ENCODE measurements at places on chromosomes 1 and 21.
A peak's percentile ranks its signal among the peaks of the same experiment; 100 is the strongest.

DNA sequence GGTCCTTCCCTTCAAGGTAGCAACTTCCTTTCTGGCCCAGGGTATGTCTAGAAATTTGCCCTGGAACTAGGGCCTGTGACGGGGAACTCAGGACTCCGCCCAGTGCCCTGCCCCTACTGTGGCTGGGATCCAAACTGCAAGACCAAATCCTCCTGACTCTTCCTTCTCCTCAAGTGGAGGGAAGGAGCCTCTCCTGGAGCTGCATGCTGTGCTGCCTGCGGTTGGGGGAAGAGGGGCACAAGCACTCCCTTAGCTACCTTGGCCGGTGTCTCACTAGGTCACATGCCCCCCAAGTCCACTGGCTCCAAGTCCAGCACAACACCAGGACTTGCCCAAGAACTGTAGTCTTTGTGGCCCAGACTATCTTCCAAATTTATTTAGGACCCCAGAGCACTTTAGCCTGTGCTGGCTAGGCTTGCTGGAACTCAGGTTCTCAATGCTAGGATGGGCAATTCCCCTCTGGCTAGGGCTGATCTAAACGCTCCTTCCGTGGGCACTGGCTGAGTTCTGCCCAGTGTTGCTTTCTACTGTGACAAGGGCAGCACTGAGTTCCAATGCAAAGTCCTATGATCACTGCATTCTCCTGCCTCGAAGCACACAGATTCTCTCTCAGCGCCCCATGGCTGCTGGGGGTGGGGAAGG, 12.2 kb downstream of the ADSS2 start:
- DNase-seq, result no peak

DNA sequence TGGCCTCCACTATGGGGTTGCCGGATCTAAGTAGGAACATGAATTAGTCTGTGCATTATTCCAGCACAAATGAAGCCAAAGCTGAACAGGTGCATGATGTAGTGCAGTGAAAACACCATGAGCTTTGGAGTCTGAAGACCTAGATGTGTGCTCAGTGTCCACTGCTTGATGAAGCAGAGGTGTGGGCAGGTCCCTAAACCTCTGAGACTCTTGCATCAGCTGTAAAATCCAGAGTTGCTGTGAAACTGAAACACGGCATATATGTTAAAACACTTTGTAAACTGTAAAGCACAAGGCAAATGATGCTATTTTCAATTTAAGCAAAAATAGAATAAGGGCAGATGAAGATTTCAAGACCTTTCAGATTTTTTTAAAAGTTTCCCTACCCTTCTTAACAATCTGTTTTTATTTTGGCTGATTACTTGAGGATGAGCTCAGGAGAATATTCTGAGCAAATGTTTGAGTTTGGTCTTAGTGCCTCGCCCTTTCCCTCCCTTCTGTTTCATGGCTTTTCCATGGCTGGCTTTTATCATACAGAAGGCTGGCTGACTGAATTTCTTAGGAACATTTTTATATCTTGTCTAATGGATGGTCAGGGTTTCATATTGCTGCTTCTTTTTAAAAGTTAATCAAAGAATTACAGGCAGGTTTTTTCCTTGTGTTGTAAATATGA, 221.8 kb downstream of the NTNG1 start:
- DNase-seq, result no peak

- DNase-seq, result no peak
These were observed 488.0 kb downstream of the LMO4 start for GRCh38 chr1:87816646-87817045.

GRCh38 chr1:90354704-90355103, 359.8 kb downstream of the ZNF326 start:
- no peak for DNase-seq

DNA sequence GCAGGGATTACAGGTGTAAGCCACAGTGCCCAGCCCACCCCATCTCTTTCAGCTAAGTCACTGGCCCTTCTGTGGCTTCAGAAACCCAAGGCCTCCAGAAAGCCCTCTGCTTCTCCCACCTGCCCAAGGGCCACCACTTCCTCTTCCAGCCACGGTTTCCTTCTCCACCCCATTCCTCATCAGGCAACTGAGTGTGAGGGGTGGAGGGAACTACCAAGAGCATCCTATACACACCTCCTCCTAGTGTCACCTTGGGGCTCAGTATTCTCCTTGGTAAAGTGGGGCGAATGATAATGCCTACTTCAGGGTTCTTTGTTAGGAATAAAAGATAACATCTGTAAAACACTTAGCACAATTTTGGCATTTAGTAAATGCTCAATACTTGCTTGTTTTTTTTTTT, 30.0 kb downstream of the KNCN start:
- no peak for DNase-seq

DNA sequence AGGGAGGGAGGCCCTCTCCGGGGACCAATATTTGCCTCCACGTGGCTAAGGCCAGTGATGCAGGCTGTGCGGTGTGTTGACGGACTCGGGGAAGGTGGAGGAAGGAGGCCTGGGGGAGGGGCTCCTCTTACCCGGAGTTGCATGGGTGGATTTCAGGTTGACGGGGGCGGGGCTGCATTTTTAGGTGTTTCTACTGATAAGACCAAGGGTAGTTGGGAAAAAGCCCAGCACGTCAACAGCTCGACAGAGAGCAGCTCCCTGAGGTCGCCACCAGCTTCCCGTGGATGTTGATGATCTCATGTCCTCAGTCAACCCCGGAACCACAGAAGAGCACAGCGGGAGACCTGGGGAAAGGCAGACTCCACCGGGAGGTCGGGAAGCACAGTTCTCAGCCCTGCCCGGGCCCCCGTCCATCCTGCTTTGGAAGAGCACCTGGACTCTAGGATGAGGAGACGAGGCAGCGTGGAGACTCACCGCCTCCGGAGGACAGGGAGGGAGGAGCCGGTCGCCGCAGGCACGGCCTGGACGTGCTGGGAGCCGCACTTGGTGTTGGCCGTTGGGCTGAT, 32.9 kb upstream of the COL6A1 start:
- no peak for DNase-seq

- no peak for DNase-seq
These were observed 13.2 kb upstream of the QSOX1 start for GRCh38 chr1:180141381-180141934.

DNA sequence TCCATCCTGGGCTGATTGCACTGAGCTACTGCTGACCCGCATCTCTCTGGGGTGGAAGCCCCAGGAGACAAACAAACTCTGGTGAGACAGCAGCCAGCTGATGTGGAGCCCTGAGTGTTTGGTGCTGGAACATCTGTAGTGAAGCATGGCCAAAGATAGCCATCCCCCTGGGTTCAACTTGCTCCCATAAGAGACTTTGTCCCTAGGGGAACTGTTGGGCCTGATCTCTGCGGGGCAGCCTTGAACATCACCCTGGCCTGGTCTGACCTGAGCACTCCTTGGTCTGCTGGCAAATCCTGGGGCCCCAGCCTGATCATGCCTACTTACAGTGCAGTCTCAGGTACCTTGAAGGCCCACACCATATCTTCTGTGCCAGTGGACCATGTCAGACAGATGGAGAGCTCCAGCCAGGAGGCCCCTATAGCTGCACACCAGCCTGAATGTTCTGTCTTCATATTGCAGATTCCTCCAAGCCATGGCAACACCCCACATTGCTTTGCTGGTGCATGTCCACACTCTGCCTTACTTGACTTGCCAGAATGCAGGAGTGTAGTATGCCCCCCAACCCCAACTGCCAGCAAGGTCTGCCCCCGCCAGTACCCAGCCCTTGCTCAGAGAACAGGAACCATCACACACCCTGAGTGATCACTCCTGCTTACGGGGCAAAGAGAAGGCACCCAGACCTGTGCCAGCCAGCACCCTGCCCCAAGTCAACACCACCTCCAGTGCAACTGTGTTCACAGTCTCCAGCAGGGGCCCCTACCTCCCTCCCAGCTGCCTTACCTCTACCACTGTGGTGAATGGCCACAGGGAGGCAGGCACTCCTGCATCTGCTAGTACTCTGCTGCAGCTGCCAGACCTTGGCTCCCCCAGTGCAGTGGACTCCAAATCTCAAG, 690.5 kb upstream of the NR5A2 start:
- DNase-seq, result no peak

- peak; percentile 64 for DNase-seq
These were observed 1.3 kb downstream of the GNG12 start for GRCh38 chr1:67831850-67832513.

DNA sequence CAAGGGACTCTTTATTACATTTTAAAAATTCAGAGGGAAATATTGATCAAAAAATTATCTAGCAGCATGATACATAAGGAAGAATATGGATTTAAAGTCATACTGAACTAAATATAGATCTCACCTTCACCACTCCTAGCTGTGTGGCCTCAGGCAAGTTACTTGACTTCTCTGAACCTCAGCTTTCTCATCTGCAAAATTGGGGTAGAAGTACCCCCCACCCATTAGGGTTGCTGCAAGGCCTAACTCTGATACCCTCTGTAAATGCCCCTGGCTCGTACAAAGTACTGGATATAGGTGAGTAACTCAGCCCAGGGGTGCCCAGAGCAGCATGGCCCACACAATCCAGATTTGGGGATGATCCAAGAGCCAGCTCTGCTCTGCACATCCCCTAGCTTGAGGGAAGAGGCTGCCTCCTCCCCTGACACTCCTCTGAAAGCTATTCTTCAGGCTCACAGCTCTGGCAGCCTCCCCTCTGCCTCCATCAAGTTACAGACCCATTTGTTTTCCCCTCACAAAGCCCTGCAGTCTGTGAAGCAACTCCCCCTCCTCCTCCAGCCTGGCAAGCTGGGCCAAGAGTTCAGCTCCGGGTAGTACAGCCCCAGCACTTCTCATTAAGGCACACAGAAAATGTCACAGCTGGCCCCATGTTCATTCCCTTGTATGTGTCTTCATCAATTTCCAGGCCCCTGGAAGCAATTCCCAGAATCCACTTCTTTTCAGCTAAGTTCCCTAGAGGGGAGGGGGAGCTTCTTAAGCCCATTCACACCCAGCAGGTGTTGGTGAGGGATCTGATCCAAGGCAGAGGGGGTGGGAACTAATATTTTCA, 143.7 kb downstream of the PLPP3 start:
- peak; percentile 51 for DNase-seq

GRCh38 chr1:82225421-82226185, 424.9 kb downstream of the ADGRL2 start:
- no peak for DNase-seq

DNA sequence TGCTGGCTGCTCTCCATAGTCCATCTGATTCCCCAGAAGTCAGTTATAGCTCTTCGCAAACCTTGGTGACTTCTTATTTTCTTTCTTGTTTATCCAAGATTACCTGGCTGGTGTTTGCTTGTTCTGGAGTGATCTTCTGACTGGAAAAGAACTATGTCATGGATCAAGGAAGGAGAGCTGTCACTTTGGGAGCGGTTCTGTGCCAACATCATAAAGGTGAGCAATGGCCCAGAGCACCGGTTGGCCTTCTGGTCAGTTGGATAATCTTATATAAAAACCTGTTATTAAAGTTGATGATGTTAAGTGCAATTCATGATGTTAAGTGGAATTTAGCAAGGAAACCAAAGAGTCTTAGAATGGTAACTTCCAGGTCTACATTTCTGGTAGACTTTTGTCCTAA, 672 bp downstream of the DHDDS start:
- no peak for DNase-seq

DNA sequence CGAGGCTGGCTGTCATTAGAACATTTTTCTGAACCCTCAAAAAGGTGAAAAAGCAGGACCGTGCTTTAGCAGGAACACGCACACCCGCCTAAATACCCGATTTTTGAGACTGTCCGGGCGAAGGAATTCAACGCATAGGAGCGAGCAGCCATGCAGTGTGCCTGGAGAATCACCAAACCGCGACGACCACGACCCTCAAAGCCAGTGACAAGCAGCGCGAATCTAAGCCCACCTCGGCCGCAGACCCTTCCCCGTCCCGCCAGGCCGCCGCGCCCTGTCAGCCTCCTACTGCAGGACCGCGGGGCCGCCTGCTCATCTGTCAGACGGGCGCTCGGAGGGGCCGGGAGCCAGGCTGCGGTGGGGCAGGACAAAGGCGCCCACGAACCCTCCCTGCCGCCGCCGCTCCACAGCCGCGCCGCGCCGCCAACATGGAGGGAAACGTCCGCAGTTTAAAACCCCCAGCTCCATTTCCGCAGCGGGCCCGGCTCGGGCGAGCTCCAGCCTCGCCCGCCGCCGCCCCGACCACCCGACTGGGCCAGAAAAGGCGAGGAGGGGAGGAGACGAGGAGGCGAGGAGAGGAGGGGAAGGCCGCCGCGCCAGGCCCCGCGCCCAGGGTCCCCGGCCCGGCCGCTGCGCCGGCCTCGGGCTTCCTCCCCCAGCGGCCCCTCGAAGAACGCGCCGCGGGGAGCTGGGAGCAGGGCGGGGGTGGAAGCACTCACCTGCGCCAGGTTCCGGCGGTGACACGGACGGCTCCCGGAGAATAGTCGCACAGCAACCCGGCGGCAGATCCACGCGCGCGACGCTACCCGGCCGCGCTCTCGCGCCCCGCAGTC, at the start of gene LBR:
LBR (minus strand) TSS at position 804 of the 833 bp plus-strand sequence. CDS start 3,963 bp downstream, outside the sequence.
- peak; percentile 33 for DNase-seq

DNA sequence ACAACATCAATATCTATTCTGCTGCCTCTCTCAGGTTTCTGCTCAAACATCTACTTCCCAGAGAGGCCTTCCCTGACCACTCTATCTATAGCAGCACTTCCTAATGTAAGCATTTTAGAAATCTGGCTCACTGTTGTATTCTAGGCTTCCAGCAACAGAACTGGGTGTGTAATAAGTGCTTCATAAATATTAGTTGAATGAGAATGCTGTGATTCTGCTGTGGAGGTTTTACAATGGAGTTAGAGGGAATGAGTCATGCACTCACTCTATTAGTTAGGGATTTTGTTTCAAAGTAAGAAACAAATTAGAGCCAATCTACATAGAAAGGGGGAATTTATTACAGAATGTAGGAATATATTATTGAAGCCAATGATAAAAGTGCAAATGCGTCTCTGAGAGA, 38.6 kb upstream of the SLC35F3 start:
- no peak for DNase-seq

GRCh38 chr1:171969813-171970212, 128.5 kb downstream of the DNM3 start:
- DNase-seq, result no peak

Data from muscle of arm (tissue), 14 donors.